CD4-positive, alpha-beta T cell treated with Interleukin-15 for 1 hour (primary cell): ENCODE measurements at places on chromosomes 5 and 9.

DNA sequence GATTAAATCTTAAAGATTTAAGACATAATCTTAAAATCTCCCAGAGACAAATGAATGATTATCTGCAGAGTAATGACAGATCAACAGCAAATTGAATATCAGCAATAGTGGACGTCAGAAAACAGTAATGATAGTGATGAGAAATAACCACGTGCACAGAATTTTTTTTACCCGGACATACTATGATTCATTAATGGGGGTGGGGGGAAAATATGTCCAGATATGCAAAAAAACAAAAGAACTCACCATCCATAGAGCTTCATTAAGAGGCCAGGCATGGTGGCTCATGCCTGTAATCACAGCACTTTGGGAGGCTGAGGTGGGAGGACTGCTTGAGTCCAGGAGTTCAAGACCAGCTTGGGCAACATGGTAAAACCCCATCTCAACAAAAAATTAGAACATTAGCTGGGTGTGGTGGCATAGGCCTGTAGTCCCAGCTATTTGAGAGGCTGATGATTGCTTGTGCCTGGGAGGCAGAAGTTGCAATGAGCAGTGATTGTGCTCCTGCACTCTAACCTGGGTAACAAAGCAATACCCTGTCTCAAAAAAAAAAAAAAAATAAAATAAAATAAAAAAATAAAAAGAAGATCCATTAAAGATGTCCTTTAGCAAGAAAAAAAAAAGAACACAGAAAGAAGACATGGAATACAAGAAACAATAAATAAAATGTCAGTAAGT lies 30.9 kb upstream of the SHOC1 start:
- DNase-seq = no peak

DNA sequence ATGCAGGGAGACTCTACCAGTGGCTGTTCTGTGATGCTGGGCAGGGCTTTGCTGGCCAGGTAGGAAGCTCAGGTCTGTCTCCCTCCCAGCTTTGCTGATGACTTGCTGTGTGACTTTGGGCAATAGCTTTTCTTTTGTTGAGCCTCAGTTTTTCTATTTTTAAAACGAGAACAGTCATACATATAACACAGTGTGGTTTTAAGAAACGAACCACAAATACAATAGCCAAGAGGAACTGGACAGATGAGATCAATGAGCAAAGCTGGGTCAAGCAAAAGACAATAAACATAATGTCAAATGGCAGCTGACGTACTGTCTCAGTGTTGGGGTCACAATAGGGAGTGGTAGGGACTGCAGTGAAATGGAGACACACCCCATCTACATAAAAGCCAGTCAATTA lies 20.2 kb downstream of the SLIT3 start:
- no peak for DNase-seq

DNA sequence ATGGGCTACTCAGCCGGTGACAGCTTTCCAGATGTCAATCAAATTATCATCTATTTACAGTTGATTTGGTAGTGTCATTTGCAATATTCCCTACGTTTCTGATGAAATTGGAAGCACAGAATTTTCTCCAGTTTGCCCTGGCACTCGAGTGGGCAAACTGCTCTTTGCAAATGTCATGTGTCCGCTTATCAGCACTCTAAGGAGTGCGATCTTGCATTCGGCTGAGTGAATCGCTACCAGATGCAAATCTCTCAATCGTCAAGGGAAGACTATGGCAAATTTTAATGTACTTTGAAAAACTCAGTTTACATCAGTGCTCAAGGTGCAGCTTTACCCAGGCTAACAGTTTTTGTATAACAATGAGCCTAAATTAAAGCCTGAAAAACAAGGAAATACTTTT lies 66.8 kb downstream of the BNC2 start:
- DNase-seq = no peak

DNA sequence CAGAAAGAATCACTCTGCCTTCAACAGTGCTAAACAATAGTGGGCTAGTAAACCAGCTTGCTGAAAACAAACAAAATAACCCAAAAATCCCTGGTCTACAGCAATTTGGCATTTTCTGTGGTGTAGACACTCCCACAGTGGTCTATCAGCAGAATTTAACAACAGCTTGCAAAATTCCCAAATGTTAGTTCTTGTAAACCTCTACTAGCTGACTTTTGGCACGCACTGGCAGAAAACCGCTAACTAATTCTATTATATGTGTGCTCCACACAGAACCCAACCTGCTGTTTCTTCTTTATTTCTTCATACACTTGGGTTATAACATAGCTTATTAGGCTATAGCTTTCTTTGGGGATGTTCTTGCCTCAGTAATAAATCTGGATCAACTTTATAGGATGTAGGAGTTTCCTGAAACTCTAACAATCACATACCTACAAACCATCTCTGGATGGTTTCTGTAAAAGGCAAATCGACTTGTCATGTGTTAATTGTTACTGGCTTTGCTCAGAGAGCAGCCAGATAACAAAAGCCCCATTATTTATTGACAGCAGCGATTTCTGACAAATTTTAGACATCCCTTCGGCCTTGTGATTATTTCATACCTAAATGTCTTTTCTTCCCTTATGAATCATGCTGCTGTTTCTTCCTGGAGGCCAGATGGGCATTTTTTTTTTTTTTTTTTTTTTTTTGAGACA lies 82.7 kb upstream of the NAA35 start:
- no peak for DNase-seq

GRCh38 chr9:98057138-98057799 lies 737 bp downstream of the NANS start:
- DNase-seq = peak; percentile 23

- peak; percentile 44 for DNase-seq
Observed at GRCh38 chr9:85715587-85715986, 26.2 kb downstream of the AGTPBP1 start.

DNA sequence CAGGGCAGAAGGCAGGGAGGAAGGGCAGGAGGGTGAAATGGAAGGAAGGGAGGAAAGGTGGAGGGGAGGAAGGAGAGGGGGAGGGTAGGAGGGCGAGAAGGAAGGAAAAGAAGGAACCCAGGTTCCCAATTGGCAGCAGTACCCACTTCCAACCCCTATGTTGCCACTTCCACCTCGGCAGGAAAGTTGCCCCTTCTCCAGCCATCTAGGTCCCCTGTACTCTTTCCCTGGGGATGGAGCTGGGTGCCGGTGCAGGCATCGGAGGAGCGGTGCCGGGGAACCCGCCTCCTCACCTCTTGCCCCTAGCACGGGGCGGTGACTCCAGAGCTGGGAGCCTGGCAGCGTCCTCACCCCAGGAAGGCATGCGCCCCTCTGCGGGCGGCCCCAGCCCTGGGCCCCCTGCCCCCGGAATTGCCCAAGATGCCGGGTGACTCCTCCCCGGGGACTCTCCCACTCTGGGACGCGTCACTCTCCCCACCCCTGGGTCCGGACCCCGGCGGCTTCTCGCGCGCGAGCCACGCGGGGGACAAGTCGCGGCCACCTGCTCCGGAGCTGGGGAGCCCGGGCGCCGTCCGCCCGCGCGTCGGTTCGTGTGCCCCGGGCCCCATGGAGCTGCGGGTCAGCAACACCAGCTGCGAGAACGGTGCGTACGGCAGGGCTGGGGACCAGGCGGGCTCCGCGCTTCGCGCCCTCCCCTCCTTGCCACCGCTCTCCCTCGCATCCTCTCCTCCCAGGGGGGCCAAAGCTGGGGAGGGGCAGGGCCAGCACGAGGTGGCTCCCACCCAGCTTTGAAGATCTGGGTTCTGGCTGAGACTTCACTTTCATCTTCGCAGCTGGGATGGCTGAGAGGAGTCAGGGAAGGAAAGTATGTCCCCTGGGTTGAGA lies at the start of gene NIPAL4:
Gene NIPAL4, plus strand, starts transcription at position 499 of the 885 bp plus-strand sequence. Its CDS starts 108 bp downstream, at position 607.
- DNase-seq = peak; percentile 42

DNA sequence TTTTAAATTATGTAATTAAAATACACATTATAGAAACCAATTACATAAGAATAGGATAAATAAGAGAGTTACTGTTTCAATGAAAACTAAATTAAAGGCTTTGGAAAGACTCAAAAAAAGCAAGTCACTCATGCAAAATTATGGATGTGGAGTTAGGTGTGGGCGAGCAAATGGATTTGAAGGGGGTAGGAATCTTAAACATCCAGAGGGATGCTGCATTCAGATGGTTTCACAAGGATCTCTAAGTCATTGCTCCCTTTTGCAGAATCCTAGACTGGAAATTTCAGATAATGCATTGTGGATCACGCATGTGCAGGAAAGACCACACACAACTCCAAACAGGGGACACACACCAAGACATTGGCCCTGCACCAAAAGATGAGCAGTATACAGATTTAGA lies 57.5 kb downstream of the DRD1 start:
- no peak for DNase-seq

DNA sequence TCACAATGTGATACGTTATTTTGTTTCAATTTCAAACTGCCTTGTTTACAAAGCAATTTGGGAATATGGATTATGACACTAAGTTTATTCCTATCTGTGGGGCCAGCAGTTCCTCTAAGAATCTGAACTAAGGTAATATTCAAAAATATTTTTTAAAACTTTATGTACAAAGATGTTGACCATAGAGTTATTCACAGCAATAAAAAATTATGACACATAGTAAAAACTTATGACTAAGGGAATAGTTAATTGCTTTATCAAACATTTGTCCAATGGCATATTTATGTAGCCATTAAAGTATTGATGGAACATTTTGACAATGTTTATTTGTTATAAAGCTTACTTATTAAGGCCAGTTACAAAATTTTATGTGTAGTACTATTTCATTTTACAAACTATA lies 73.4 kb upstream of the FREM1 start:
- DNase-seq = no peak

- no peak for DNase-seq
Observed at GRCh38 chr5:75639535-75640311, 28.5 kb downstream of the ANKDD1B start.

DNA sequence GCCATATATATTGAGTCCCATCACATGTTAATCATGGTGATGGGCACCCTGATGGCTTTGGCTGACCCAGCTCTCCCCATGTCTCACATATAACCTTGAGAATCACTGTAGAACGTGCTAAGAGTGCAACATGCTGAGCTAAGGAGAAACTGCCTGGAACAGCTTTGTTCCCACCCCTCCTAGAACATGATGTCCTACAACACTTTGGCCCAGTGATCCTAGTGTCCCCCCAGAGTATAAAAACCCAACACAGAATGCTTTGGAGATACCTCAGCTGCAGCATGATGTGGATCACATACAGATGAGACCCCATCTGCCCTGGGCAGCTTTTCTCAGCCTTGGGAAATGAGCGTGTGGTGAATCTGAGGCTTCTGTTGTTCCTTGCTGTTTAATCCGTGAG lies 343.5 kb downstream of the NFIB start:
- DNase-seq = no peak

GRCh38 chr5:131441184-131441583 lies 177.3 kb downstream of the CDC42SE2 start:
- no peak for DNase-seq

- DNase-seq = no peak
Observed at GRCh38 chr9:107727086-107727780, 237.7 kb upstream of the KLF4 start.

- no peak for DNase-seq
Observed at GRCh38 chr5:158769696-158770095, 330.0 kb downstream of the EBF1 start.

DNA sequence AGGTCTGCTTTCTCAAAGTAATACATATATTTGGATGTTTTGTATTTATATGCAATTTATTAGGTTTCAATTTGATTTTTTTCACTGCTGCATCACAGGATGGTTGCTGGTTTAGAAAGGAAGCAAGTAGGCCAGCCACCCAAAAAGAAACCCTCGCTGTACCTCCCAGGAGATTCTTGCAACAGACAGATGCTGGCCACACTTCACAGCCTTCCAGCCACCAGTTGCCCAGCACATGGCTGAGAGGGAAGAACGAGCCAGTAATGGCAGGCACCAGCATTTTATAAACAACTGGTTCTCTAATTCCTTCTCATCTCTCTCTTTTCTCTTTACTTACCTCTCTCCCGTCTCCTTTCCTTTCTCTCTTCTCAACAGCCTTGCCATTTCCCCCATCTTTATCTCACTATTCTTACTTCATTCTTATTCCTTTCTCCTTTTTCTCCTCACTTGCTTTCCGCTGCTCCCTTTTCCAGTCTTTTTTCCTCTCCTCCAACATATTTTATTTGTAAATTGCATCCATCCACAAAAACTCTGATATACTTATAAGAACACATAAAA lies 38.9 kb downstream of the EFNA5 start:
- no peak for DNase-seq

GRCh38 chr5:172335721-172336120 lies 52.2 kb upstream of the UBTD2 start:
- DNase-seq = no peak

DNA sequence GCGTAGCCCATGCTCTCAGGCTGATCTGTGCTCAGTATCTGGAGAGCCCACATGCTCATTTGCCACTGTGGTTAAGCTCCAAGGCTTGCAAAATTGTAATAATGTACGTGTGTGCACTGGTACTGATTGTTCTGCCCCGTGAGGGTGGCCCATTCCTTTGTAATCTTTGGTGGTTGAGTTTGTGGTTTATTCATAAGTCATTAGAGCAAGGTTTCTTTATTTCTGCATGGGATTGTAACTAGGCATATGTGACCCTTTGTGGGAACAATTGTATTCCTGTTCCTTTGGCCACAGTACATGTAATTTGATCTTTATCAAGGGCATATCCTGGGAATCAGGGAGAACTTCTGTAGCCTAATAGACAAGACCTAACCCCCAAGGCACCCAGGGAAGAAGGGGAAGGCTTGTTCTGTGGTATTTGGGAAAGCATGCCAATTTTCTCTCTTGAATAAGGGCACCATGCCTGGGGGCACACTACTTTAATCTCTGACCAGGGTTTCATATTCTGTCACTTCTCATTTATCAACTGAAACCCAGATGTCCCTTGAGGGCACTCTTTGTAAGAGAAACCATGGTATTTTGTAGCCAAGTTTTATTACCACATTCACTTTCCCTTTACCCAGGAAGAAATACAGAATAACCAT lies 74.6 kb downstream of the NPR3 start:
- no peak for DNase-seq

DNA sequence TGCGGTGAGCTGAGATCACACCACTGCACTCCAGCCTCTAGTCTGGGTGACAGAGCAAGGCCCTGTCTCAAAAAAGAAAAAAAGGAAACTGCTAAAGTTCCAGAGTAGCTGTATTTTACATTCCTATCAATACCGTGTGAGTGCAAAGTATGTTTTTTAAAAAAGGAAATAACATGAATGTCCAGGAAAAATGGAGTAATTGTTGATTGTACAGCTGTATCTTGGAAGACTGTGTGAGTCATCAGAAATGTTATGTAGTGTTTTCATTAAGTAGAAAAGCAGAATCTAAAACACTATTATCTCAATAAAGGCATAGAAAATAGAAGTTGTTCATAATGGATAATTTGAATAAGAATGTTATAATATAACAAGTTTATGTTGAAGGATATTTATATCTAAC lies 53.9 kb downstream of the ZCCHC7 start:
- DNase-seq = no peak
